ENCODE measurements at places on chromosomes 2 and 18. TPM values are rescaled to one million over a fixed set of nuclear protein-coding genes. Genes with fewer than 3 reads are reported as not detected.

DNA sequence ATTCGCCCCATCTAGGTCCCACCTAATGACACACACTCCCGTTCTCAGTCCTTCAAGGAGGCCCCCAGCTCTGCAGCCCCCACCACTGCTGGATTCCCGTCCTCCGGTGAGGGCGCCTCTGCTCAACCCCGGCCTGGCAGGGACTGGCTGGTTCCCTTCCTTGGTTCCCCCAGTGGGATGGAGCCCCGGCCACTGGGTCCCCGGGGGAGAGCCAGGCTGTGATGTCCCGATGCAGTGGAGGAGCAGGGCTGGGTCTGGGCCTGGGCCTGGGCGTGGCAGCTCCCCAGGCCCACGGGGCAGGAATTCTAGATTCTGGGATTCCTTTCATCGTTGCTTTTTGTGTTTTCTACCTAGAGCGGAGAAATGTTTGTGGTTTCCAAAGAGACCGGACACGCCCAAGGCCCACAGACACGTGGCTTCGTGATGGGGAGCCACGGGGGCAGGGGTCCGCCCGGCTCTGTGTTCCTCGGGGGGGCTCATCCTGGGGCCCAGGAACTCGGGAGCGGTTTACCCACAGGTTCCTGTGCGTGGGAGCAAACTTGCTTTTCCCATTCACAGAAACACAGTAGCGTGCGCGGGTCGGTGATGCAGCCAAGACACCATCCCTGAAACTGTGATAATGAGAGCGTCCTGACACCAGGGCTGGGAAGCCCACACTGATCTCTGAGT is 67.0 kb downstream of the SLC66A2 start:
- no peak for DNase-seq

DNA sequence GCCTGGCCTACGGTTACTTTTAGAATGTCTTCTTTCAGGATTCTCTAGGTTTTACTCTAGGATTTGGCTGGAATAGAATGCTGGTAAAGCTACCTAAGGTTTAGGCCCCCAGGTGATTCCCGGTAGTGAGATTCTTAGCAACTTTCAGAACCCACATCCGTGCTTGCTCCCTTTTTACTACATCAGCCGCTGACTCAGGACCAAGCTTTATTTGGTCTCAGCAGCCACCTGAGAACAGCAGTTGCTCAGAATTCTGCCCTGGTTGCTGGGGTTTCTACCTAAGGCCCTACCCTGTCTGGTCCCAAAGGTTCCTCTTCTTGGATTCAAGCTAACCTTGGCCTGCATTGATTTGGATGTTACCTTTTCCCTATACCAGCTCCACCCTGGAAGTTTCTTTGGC is 36.1 kb upstream of the NDUFV2 start:
- no peak for DNase-seq

DSEL gene
- 16.5 TPM for total RNA-seq

SUPT7L gene
- 25.9 TPM for total RNA-seq

DNA sequence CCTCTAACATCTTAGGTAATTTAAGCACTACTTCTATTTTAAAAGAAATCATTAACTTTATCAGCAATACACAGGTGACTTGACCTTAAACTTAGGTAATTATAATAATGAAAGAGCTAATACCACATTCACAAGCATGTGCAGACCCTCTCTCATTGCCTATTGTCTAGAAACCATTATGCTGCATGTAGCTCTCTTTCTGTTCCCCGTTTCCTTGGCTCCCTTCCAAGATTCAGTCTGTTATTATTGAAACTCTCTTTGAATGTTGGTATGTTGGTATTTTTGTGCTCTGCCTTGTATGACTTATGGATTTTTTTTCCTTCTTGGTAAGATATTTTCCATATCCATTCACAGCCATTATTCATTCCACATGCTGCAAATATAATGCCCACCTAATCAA is 201.2 kb downstream of the CDCA7 start:
- peak; percentile 22 for DNase-seq

DNA sequence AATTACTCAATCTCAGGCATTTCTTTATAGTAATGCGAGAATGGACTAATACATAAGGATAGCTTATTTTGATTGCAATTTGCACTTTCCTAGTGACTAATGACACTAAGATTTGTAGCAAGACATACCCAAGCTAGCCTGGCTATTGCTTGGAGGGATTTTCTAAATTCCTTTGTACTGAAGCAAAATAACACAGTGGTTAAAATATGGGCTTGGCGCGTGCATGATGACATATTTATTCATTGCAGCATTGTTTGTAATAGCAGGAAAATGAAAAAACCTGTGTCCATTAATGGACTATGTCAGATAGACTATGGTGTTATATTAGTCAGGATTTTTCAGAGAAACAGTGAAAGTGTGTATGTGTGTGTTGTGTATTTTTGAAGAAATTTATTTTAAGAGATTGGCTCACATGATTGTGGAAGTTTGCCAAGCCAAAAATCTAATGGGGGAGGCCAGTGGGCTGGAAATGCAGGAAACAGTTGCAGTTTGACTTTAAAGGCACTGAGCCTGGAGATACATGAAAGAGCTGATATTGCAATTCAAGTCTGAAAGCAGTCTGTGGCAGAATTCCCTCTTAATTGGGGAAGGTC is 16.7 kb upstream of the LAPTM4A start:
- DNase-seq: peak; percentile 96

- DNase-seq: no peak
Observed at GRCh38 chr2:20543469-20544152, 96.7 kb downstream of the RHOB start.

DNA sequence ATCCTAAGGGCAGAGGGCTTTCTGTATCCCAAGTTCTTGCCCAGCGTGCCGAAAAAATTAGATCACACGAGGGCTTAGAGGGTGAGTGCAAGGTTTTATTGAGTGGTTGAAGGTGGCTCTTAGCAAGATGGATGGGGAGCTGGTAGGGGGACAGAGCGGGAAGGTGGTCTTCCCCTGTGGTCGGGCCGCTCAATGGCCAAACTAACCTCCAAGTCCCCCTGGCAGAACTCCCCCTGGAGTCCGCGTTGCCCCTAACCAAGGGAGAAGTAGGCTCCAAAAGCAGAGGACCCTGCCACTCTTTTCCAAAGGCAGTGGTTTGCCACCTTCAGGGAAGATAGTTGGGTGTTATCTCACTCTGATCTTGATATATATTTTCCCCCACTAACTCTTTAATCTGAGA is 63.4 kb downstream of the LYPD1 start:
- no peak for DNase-seq

- DNase-seq: peak; percentile 50
Observed at GRCh38 chr2:217231212-217231611, 371.3 kb upstream of the TNP1 start.

DNA sequence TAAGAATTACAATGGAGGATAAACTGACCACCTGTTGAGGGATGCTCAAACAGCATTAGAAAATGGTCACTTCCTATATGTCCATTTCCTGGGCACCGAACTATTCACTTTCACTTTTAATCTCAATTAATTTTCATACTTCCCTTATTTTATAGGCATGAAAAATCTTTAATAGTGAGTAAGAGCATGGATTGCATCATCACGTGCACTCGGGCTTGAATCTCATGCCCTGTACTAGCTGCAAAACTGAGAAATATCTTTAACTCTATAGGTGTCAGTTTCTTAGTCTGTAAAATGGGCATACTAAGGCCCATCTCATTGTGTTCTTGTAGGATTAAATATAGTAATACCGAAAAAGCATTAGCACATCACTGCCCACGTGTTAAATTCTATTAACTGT is 183.9 kb upstream of the FIGN start:
- DNase-seq: no peak

DNA sequence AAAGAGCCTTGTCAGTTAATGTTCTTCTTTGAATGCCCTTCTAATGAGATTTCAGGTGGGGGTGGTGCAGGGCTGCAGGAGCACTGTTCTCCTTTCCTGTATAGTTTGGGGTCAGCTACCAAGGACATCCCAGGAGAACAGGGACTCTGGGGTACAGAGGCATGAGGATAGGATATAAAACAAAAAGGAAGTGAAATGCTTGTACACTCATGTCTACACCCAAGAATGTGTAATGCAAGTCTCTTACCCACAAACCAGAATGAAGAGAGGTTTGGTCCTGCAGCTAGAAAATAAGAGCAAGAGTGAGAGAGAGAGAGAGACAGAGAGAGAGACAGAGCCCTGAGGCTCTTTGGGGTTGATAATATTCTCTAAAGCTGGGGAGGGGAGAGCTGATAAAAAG is 151.8 kb upstream of the KCTD1 start:
- DNase-seq: no peak

- no peak for DNase-seq
Observed at GRCh38 chr2:96954011-96954846, 32.2 kb downstream of the FAM178B start.

DNA sequence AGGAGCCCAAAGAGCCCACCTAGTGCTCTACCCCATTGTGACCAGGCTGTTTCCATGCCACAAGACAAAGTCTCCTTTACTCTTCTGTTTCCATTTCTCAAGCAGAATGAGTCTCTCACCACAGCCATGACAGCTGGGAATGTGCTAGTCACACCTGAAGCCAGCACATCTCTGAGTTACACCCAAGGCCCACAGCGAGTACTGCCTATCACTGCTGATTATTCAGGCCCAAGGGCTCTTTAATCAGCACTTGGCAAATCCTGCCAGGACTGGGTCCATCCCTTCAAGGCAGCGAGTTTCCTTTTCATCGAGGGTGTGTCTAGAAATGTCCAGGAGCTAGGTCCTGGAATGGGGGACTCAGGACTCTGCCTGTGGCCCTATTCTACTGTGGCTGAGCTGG is 14.6 kb upstream of the PPP1R1C start:
- no peak for DNase-seq

DNA sequence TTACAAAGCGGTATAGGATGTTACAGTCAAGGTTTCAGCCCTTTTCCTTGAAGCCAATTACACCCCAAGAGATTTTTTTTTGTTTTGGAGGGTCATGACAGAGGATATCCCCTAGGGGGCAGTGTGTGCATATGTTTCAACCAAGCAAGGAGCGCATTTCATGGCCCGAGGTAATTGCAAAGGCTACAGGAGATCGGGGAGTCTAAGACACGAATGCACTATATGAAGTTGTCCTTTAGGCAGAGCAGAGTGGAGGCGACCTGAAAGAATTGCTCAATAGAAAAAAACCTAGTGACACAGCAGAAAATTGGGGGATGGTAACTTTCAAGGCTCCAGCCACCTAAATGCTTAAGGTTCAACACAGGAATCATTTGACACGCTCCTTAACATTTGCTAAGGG is 219.8 kb upstream of the PARD3B start:
- DNase-seq: peak; percentile 44

DNA sequence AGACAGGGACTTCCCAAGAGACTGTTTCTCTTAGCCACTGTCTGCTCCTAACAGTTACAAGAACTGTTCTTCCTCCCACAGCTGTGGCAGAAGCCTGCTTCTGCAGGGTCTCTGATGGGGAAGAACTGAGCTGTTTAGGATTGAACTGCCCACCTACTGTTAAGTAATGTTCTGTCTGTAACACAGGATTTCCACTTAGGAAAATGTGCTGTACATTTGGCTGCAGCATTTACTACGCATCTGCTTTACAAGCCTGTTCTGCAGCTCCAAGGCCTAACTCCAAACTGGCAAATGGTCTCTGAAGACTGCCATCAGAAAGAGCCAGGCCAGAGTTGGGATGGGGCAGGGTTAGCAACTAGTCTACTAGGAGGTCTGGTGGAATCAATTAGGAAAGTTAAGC is 87.8 kb upstream of the UPP2 start:
- DNase-seq: no peak

DNA sequence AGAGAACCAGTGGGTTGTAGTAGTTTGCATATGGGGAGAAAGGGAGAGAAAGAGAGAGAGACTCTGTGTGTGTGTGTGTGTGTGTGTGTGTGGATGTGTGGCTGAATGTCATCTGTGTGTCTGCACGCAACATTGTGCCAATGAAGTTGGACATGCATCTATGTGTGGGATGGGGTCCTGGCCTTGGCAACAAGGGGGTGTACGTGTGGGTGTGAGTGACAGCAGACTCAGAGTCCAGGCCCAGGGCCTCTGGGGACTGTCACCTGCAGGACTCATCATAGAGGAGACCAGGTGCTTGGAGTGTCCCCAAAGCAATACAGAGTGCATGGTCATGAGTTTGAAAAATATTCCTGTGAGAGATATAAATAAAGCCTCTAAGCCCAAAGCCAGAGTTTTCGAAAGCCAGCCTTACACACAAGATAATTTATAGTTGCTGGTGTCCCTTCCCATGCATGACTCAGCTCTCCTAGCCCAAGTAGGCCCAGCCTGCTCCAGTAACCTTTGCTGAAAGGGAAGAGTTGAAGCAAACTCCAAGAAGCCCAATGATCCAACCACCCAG is 59.9 kb downstream of the TNP1 start:
- DNase-seq: peak; percentile 55

MEIS1 gene
- 3.4 TPM for total RNA-seq

DNA sequence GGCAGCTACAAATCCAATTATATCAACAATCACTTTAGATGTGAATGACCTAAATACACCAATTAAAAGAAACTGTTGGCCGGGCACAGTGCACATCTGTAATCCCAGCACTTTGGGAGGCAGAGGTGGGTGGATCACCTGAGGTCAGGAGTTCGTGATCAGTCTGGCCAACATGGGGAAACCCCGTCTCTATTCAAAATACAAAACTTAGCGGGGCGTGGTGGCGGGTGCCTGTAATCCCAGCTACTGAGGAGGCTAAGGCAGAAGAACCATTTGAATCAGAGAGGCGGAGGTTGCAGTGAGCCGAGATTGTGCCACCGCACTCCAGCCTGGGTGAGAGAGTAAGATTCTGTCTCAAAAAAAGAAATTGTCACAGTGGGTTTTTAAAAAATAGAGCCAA is 49.5 kb downstream of the ATL2 start:
- no peak for DNase-seq

- no peak for DNase-seq
Observed at GRCh38 chr2:1636791-1637415, 107.4 kb downstream of the PXDN start.

DNA sequence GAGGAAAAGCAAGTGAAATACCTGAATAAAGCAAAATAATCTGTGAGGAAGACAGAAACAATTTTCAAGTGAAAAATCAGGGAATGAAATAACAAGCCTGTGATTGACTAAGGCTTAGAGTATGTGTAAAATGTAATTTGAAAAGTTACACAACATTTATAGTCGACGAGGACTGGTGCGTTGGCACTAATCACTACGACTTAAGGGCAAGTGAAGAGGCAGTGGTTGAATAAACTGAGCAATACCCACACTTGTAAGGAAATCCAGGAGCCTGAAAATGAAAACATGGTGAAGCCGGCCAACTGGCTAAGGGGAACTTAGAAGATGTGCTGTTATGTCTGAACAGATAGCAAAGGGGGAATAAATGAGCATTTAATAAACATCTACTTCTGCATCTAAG is 13.4 kb downstream of the DOK1 start:
- peak; percentile 87 for DNase-seq

RTKN gene
- 44.4 TPM for total RNA-seq

DNA sequence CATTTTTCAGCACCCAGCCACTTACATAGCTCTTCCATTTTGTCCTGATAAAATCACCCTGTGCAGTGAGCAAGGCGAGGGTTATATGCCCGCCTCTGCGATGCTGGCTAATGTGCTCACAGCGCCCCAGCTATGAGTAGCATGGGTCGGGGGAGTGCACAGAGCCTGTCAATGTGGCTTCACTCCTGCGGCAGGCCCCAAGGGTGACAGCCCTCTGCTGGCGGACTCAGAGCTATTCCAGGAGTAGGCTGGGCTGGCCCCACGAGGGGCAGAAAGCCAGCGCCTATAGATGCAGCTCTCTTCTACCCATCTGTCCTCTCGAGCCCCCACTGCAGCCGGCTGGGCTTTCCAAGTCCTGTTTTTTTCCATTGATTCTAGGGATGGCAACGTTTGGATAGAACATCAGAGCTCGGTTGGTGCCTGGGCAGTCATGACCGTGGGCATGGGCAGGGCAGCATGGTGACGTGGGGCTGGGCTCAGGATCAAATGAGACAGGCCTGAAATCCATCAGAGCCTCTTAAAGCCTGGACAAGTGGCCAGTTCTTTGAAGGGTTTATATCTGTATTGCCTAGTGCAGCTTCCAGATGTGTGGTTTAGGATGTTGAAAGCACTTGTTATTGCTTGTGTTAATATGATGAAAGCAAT is 134.7 kb downstream of the MCFD2 start:
- DNase-seq: no peak

All from astrocyte (in vitro differentiated cells and primary cell).